ENCODE measurements at places on chromosomes 4 and X.

DNA sequence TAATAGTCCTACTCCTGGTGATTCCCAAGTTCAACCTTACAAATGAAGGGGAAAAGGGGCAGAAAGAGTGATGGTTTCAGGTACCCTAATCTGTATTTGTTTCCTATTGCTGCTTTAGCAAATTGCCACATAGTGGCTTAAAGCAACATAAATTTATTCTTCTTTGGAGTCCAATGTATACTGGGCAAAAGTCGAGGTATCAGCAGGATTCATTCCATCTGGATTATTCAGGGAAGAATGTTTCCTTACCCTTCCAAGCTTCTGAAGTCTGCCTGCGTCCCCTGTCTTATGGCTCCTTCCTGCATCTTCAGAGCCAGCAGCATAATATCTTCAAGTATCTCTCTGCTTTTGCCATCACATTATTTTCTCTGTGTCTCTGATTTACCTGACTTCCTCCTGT, 10.3 kb upstream of the BST1 start:
- no peaks in the 10 kb centered on the region for H3K36me3 ChIP-seq
- no peak overlapping the region for H3K27ac ChIP-seq
- no peak overlapping the region for H3K4me3 ChIP-seq
- H3K27me3 ChIP-seq, result no peaks in the 10 kb centered on the region

DNA sequence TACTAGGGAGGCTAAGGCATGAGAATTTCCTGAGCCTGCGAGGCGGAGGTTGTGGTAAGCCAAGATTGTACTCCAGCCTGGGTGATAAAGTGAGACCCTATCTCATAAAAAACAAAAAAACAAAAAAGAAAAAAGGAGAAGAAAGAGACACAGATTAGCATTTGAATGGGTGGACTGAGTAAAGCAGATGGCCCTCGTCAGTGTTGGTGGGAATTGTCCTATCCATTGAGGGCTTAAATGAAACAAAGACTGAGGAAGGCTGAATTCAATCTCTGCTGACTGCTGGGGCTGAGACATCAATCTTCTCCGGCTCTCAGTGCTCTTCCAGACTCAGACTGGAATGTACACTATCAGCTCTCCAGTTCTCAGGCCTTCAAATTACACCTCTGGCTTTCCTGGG, 136.8 kb downstream of the SLC7A11 start:
- H3K4me1 ChIP-seq, result no peaks in the 10 kb centered on the region
- no peaks in the 10 kb centered on the region for H3K27me3 ChIP-seq
- no peak overlapping the region for H3K27ac ChIP-seq
- H3K4me3 ChIP-seq, result no peak overlapping the region
- DNase-seq, result no peak
- H3K36me3 ChIP-seq, result no peaks in the 10 kb centered on the region

DNA sequence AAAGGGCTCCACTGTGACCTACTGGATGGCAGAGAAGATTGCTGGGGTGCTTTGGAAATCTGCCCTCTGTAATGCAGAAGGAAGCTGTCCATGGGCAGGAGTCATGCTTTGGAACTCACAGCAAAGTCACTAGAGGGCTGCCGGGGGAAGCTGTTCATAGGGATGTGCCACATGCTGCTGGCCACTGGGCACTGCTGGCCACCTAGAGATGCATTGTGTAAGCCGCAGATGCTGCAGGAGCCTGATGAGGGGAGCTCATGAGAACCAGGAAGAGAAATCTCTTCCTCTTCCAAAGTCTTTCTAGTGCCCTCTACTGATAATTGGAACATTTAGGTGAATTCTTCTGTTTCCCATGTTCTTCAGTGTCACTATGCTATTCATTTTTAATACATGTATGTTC, 31.2 kb upstream of the UXT start:
- DNase-seq, result no peak
- no peaks in the 10 kb centered on the region for H3K4me1 ChIP-seq
- no peak overlapping the region for H3K27ac ChIP-seq

DNA sequence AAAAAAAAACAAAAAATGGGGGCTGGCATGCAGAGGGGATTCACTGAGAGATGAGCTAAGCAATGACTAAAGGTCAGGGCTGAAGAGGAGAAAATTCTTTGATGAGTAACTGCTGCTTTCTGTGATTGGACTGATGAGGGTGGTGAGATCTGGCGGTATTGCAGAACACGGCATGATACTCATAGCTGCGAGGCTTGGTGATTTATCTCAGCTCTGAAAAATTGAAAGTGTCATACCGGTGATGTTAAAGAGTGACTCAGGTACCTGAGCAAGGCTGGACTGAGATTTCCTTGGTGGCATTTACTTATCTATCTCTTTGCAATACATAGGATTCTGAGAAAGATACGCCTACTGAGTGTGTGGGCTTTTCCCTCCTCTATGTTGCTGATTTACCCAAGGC, 204.1 kb upstream of the DDX53 start:
- DNase-seq, result no peak
- H3K4me1 ChIP-seq, result no peaks in the 10 kb centered on the region
- no peaks in the 10 kb centered on the region for H3K36me3 ChIP-seq
- H3K27me3 ChIP-seq, result no peaks in the 10 kb centered on the region

DNA sequence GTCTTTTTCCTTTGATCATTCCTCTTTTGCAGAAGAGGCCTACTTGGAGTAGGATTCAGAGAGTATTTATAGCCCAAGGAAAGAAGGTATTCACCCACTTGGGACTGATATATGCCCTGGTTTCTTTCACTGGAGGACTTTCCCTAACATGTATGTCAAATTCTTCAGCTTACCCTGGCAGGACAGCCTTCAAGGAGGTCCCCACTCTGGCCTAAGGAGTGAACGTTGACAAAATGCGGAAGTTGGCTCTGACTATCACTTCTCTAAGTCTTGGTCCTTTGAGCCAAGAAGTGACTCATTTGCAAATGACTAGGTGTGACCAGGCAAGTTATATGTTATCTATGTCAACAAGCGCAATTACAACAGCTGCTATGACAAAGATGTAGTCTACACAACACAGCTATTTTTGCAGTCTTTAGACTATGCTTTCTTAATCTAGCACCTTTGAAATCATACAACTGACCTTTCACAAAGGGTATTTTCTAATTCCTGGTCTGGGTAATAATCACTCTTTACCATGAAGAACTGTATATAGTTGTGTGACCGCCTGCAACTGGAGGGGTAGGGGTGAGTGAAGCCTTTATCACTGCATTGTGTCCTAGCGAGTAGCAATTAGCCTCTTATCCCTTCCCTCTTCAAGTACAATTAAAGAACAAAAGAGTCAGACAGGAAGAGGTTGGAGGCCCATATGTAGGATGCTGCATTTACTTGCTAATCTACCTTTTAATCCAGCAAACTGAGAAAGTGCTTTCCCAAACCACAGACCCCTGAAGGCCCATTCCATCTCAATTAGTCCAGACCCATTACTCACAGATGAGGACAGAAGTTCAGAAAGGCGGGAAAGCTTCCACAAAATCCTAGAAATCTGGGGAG, 50.1 kb downstream of the RASGEF1B start:
- no peak for DNase-seq
- H3K4me1 ChIP-seq, result no peaks in the 10 kb centered on the region
- H3K36me3 ChIP-seq, result no peaks in the 10 kb centered on the region

DNA sequence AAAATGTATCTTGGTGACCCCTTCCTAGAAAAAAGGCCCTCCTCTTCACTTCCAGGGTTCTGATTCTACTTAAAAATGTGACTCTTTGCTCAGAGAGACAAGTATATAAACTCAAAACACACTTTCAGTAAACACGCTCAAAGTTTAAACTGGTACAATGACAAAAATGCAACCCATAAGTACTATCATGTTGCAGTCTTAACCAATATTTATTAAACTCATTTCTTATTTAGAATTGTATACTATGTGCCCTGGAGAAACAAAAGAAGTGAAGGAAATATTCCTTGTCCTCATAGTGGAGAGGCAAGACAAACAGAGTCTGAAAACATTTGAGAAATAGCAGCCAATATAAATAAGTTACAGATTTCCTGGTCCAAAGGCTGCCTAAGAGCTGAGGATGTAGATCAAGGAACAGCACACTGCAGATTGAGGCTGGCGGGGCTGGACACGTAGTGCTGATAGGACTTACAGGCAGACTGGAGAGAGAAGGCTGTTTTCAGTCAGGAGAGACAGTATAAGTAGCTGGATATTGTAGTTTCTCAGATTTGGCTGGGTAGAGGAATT, 39.1 kb upstream of the ANXA3 start:
- no peak for DNase-seq
- H3K27me3 ChIP-seq, result no peaks in the 10 kb centered on the region
- no peak overlapping the region for H3K27ac ChIP-seq
- no peaks in the 10 kb centered on the region for H3K4me1 ChIP-seq
- H3K36me3 ChIP-seq, result no peaks in the 10 kb centered on the region

- H3K27me3 ChIP-seq, result no peaks in the 10 kb centered on the region
- no peaks in the 10 kb centered on the region for H3K36me3 ChIP-seq
- no peak for DNase-seq
- no peak overlapping the region for H3K4me3 ChIP-seq
- no peaks in the 10 kb centered on the region for H3K4me1 ChIP-seq
- no peak overlapping the region for H3K27ac ChIP-seq
Measured at GRCh38 chrX:109684136-109684535, 48.9 kb downstream of the ACSL4 start.

- H3K4me1 ChIP-seq, result no peaks in the 10 kb centered on the region
- H3K27ac ChIP-seq, result no peak overlapping the region
- DNase-seq, result no peak
- no peak overlapping the region for H3K4me3 ChIP-seq
- H3K36me3 ChIP-seq, result no peaks in the 10 kb centered on the region
- H3K27me3 ChIP-seq, result no peaks in the 10 kb centered on the region
Measured at GRCh38 chr4:175246941-175247340, 328.8 kb downstream of the ADAM29 start.

DNA sequence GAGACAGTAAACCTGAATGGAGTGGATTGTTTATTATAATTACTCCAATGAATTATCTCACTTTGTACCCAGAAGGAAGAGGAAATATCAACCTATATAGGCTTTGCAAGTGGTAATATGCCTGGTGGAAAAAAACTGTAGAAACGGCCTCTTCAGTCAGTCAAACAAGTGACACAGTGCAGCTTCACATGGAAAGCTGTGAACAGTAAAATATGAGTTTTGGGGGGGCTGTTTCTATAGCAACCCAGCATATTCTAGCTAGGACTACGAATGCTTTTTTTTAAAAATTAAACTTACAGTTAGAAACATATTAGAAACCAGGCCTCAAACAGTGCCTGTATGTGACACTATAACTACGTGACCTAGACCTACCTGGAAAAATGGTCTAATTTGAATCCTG, 150.1 kb downstream of the PPP1R2C start:
- no peaks in the 10 kb centered on the region for H3K36me3 ChIP-seq
- H3K4me3 ChIP-seq, result no peak overlapping the region
- H3K27me3 ChIP-seq, result no peaks in the 10 kb centered on the region
- no peak overlapping the region for H3K27ac ChIP-seq

DNA sequence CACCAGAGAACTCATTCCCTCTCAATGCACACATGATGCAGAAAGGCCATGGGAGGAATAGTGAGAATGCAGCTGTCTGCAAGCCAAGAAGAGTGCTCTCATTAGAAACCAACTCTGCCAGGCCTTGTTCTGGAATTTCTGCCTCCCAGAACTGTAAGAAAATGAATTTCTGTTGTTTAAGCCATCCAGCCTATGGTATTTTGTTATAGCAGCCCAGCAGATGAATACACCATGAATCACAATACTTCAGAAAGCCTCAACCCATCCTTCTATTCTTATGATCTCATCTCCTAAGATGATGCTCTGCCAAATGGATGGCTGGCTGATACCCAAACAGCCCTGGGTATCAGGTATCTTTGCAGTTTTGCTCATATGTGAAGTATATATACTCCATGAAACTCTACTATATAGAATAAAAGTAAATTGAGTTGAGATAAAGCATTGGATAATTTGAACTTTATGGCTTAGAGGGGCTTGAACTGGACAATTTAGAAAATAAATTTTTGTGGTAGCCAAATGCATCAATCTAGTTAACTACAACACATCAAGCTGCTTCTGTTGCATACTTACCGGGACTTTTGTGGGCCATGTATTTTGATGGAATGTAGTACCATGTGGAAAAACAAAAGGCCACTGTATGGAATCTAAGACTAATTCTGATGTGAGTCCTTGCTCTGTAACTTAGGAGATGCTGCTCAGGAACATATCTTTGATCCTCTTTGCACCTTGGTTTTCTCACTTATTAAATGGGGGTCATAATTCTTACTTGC, 245.9 kb downstream of the HS3ST1 start:
- H3K4me1 ChIP-seq, result no peaks in the 10 kb centered on the region
- H3K36me3 ChIP-seq, result no peaks in the 10 kb centered on the region
- no peak overlapping the region for H3K4me3 ChIP-seq
- DNase-seq, result no peak

DNA sequence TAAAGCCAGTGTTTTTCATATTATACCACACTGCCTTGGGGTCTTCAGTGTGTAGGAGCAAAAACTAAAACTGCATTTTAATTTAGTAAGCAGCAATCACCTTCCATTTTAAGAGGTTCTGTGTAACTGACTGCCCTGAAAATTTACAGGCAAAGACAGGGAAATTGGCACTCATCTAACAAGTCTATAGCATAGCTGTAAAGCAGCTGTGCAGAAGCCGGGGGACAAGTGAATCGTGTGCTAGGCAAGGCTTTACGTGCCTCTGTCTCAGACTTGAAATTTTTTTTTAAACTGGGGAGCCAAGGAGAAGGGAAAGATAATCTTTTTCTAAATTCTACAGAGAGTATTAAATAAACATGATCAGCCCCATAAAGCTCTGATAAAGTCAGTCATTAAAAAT, 39.7 kb downstream of the TSPAN5 start:
- H3K4me3 ChIP-seq, result no peak overlapping the region
- H3K27ac ChIP-seq, result no peak overlapping the region
- DNase-seq, result no peak
- no peaks in the 10 kb centered on the region for H3K4me1 ChIP-seq
- no peaks in the 10 kb centered on the region for H3K27me3 ChIP-seq
- H3K36me3 ChIP-seq, result no peaks in the 10 kb centered on the region

DNA sequence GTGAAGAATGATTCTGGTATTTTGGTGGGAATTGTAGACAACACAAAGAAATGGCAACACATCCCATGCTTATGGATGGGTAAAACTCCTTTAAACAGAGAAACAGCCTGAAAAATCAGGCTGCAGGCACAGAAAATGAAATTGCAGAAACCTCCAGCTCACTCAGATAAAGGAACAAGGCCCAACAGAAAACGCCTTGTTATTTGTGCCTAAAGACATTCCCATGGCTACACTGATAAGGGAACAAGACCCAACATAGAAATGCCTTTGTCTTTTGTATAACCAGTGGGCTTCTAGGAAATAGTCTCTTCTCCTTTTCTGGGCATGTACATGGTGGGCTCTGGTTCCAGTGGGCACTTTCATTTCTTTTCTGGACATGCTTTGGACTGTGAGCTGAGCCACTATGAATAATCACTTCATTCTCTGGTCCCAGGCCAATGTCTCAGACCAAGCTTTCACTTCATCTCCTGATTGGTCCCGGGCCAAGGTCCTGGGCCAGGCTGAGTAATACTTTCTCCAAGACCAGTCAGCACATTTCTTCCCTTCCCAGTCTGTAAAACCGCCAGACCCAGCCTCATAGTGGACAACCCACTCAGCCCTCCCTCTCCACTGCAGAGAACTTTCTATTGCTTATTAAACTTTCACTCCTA, 160.5 kb downstream of the TBX22 start:
- no peak overlapping the region for H3K4me3 ChIP-seq
- H3K27me3 ChIP-seq, result no peaks in the 10 kb centered on the region
- no peak overlapping the region for H3K27ac ChIP-seq
- no peaks in the 10 kb centered on the region for H3K36me3 ChIP-seq
- no peak for DNase-seq
- H3K4me1 ChIP-seq, result no peaks in the 10 kb centered on the region

Measured in naive thymus-derived CD4-positive, alpha-beta T cell (primary cell).